ENCODE measurements at places on chromosomes 2 and 18.

DNA sequence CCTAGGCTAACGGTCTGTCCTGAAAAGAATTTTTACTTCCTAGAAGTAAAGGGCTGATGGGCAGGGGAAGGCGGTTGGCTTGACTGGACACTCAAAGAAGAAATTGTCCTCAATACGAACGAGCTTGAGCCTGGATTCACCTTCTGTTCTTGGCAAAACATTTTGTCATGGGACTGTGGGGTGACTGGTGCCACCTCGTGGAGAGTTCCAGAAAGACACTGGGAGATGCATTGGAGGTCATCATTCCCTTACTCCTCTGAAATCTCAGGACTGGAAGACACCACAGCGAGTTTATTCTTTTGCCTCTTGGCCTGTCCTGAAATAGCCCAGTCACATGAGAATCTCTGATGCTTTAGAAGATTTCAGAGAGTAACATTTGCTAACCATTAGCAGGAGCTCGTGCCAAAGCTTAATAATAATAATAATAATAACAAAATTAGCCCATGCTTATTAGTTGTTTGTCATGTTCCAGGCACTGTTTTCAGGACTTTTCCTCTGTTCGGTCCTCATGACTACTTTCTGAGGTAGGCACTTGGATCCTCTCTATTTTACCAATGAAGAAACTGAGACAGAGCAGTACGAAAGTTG is 44.5 kb downstream of the TMEM182 start:
- no peak overlapping the region for H3K27ac ChIP-seq
- DNase-seq, result peak; percentile 52
- peaks cover 21% of the 10 kb centered on the region for H3K36me3 ChIP-seq
- peaks cover 22% of the 10 kb centered on the region for H3K4me1 ChIP-seq
- H3K4me3 ChIP-seq, result no peak overlapping the region

- no peak overlapping the region for H3K27ac ChIP-seq
- H3K4me3 ChIP-seq, result no peak overlapping the region
- no peak for DNase-seq
- H3K4me1 ChIP-seq, result no peaks in the 10 kb centered on the region
Measured at GRCh38 chr2:40886100-40886499, 434.2 kb upstream of the SLC8A1 start.

GRCh38 chr2:170830166-170830565 is 13.5 kb downstream of the GAD1 start:
- no peak overlapping the region for H3K4me3 ChIP-seq
- H3K36me3 ChIP-seq, result no peaks in the 10 kb centered on the region
- H3K27me3 ChIP-seq, result peaks cover 13% of the 10 kb centered on the region
- no peaks in the 10 kb centered on the region for H3K4me1 ChIP-seq
- no peak overlapping the region for H3K27ac ChIP-seq
- DNase-seq, result no peak

- H3K4me1 ChIP-seq, result no peaks in the 10 kb centered on the region
- H3K4me3 ChIP-seq, result no peak overlapping the region
- H3K27ac ChIP-seq, result no peak overlapping the region
Measured at GRCh38 chr18:4352746-4353551, 102.2 kb downstream of the DLGAP1 start.

- H3K4me1 ChIP-seq, result no peaks in the 10 kb centered on the region
- no peaks in the 10 kb centered on the region for H3K36me3 ChIP-seq
- H3K27me3 ChIP-seq, result peaks cover 13% of the 10 kb centered on the region
Measured at GRCh38 chr2:215874418-215874817, 138.9 kb downstream of the MREG start.

GRCh38 chr2:157261199-157261782 is 3.8 kb downstream of the GALNT5 start:
- H3K27ac ChIP-seq, result peak overlapping the region; percentile 0
- H3K4me3 ChIP-seq, result no peak overlapping the region
- no peaks in the 10 kb centered on the region for H3K27me3 ChIP-seq
- peak; percentile 28 for DNase-seq
- no peaks in the 10 kb centered on the region for H3K36me3 ChIP-seq
- H3K4me1 ChIP-seq, result peaks cover 33% of the 10 kb centered on the region

GRCh38 chr2:3154700-3155099 is 222.9 kb downstream of the EIPR1 start:
- no peaks in the 10 kb centered on the region for H3K27me3 ChIP-seq
- H3K27ac ChIP-seq, result no peak overlapping the region
- no peaks in the 10 kb centered on the region for H3K4me1 ChIP-seq
- H3K36me3 ChIP-seq, result peaks cover 9% of the 10 kb centered on the region

DNA sequence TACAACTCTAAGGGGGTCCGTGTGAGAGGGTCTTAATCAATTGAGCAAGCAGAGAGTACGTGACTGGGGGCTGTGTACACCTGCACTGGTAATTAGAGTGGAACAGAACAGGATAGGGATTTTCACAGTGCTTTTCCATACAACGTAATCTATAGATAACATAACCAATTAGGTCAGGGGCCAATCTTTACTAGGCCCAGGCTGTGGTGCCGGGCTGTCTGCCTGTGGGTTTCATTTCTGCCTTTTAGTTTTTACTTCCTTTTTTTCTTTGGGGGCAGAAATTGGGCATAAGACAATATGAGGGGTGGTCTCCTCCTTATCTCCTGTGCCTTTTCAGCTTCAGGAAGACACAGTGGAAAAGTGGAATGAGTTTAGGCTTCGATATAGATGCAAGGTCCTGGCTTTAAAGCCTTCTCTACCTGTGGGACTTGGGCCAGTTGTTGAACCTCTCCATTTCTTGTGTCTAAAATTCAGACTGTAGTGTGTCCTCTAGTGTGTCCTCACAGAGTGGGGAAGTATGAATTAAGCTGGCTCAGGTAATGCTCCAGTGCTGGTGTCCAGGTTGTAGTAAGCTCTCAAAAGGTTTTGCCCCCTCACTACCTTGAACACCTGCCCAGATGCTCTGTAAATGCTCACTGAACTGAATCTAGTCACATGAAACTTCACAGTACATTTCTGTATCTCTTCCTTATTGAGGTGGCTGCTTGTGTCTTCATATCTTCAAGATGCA is 422.8 kb downstream of the SETBP1 start:
- no peak overlapping the region for H3K4me3 ChIP-seq
- DNase-seq, result no peak
- H3K36me3 ChIP-seq, result no peaks in the 10 kb centered on the region
- H3K27ac ChIP-seq, result no peak overlapping the region
- peaks cover 3% of the 10 kb centered on the region for H3K27me3 ChIP-seq

GRCh38 chr2:125935559-125935958 is 720.4 kb upstream of the GYPC start:
- no peaks in the 10 kb centered on the region for H3K4me1 ChIP-seq
- H3K36me3 ChIP-seq, result no peaks in the 10 kb centered on the region
- no peak for DNase-seq
- no peak overlapping the region for H3K27ac ChIP-seq

GRCh38 chr2:118055512-118056164 is 32.6 kb upstream of the INSIG2 start:
- peaks cover 19% of the 10 kb centered on the region for H3K27me3 ChIP-seq
- H3K27ac ChIP-seq, result no peak overlapping the region
- DNase-seq, result no peak
- H3K36me3 ChIP-seq, result no peaks in the 10 kb centered on the region

DNA sequence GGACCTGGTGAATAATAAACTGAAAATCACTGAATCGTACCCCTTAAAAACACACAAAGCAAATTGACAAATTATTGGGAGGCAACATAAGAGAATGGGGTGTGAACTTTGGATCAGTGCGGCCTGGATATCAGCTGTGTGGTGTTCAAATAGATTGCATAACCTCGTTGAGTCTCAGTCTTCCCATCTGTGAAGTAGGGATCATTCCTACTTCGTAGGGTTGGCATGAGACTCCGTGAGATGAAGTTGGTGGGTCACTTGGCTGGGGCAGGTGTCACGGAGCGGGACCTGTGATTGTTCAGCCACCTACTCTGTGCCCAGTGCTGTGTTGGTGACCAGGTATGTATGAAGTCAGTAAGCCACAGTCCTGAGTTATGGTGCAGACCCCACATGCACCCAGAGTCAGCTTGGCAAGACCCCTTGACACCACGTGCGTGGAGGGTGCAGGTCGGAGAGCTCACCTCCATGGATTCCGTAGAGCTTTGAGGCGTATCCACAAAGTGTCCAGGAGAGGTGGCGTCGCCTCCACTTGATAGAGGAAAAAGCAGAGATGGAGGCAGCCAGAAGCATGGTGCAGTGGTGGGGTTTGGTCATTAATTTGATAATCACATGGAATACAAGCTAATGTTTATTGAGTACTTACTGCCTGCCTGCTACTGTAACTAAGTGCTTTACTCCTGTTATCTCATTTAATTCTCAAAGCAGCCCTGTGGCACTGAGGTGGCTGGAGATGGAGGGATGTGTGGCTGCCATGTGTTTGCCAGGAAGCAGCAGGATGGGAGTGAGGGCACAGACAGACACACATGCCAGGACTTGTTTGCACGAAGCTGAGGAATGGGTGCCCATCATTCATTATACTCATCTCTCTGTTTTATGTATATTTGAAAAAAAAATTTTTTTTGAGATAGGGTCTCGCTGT is 35.8 kb downstream of the HPCAL1 start:
- no peaks in the 10 kb centered on the region for H3K27me3 ChIP-seq
- H3K4me3 ChIP-seq, result no peak overlapping the region
- no peak for DNase-seq

DNA sequence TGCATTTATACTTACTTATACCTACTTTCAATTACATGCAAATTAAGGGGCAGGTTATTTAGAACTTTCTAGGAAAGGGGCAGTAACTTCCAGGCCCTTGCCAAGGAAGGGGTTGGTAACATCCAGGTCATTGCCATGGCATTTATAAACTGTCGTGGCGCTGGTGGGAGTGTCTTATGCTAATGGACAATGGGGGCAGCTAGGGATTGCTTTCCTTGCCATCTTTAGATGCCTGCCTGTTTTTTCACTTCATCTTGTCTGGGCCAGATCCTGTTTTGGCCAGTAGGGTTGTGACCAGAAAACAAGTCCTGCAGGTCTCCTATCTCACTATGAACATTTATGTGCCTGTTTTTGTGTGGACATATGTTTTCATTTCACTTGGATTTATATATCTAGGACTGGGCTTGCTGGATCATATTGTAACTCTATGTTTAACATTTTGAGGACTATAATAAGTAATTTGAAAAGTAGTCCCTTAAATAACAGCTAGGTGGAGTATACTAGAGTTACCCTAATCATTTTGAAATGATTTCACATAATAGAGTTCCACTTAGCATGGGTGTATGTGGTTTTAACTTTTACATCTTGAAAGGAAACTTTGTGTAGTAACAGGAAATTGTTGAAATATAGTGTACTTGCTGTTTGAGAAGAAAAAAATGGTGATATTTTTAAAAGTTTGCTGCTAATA is 56.1 kb downstream of the LCLAT1 start:
- no peak overlapping the region for H3K4me3 ChIP-seq
- peaks cover 21% of the 10 kb centered on the region for H3K4me1 ChIP-seq
- DNase-seq, result no peak
- no peak overlapping the region for H3K27ac ChIP-seq

- no peak overlapping the region for H3K4me3 ChIP-seq
- peaks cover 55% of the 10 kb centered on the region for H3K4me1 ChIP-seq
- DNase-seq, result no peak
- H3K27me3 ChIP-seq, result no peaks in the 10 kb centered on the region
- H3K27ac ChIP-seq, result no peak overlapping the region
- peaks cover 19% of the 10 kb centered on the region for H3K36me3 ChIP-seq
Measured at GRCh38 chr2:68237404-68237803, 14.9 kb downstream of the PPP3R1 start.

GRCh38 chr2:184646177-184646576 is 47.8 kb downstream of the ZNF804A start:
- H3K4me1 ChIP-seq, result no peaks in the 10 kb centered on the region
- H3K27ac ChIP-seq, result no peak overlapping the region
- H3K4me3 ChIP-seq, result no peak overlapping the region
- H3K27me3 ChIP-seq, result no peaks in the 10 kb centered on the region

- H3K36me3 ChIP-seq, result no peaks in the 10 kb centered on the region
- H3K27ac ChIP-seq, result no peak overlapping the region
Measured at GRCh38 chr18:34633368-34633767, 76.7 kb upstream of the DTNA start.

DNA sequence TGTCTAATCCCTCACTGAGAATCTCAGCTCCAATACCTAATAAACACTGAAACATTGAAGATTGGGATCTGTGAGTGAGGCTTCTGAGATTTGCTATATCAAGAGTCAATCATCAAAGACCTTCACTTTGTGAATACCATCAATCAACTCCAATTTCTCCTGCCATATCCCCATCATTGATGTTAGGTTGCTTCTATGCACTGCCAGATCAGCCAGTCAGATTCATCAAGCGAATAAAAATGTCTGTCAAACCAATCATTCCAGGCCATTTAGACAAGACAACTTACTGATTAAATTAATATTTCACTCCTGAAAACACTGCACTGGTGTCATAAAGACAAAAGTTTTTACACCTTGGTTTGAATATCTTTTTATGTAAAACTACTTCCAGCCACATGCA is 1295.5 kb upstream of the LRRTM1 start:
- H3K27ac ChIP-seq, result no peak overlapping the region
- no peaks in the 10 kb centered on the region for H3K36me3 ChIP-seq
- no peaks in the 10 kb centered on the region for H3K27me3 ChIP-seq
- no peaks in the 10 kb centered on the region for H3K4me1 ChIP-seq

DNA sequence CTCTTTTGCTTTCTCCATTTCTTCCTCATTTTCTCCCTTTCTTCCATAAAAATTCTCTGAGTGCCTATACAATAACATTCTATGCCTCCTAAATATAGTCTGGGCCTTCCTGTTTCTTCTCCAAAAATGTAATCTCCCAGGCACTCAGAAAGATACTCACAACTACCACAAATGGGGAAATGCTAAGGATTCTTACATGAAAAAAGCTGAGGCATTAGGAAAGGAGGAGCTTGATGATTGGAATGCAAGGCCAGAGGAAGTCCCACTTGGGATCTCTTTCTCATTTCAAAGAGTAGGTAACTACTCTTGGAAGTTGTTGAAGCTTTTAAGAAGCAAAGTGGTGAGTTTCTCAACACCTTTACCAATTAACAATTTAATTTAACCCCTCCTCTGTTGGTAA is 3.4 kb downstream of the VSNL1 start:
- no peak overlapping the region for H3K4me3 ChIP-seq
- peaks cover 2% of the 10 kb centered on the region for H3K4me1 ChIP-seq

- no peak overlapping the region for H3K4me3 ChIP-seq
- peaks cover 10% of the 10 kb centered on the region for H3K27me3 ChIP-seq
- H3K27ac ChIP-seq, result no peak overlapping the region
- no peaks in the 10 kb centered on the region for H3K4me1 ChIP-seq
Measured at GRCh38 chr18:32319084-32319483, 129.2 kb downstream of the MEP1B start.

DNA sequence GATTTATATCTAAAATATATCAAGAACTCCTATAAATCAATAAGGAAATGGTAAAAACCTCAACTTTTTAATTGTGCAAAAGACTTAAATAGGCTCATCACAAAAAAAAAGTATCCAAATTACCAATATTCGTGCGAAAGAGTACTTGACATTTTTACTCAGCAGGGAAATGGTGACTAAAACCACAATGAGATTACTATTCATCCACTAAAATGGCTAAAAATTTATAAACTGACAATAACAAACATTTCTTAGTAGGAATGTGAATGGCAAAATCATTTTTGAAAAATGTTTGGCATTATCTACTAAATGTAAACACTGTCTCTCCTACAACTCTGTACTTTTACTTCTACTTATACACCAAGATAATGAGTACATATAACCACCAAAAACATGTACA is 184.8 kb upstream of the RND3 start:
- no peak overlapping the region for H3K4me3 ChIP-seq
- H3K36me3 ChIP-seq, result no peaks in the 10 kb centered on the region

- no peaks in the 10 kb centered on the region for H3K36me3 ChIP-seq
- no peak overlapping the region for H3K4me3 ChIP-seq
- H3K4me1 ChIP-seq, result no peaks in the 10 kb centered on the region
- no peak for DNase-seq
- no peak overlapping the region for H3K27ac ChIP-seq
Measured at GRCh38 chr2:142997231-142997630, 119.8 kb downstream of the KYNU start.

All from activated CD4-positive, alpha-beta memory T cell treated with anti-CD3 and anti-CD28 coated beads, Interleukin-2, amount 10 ng/mL, durations not matched to agents 7 days and 5 days (primary cell).